ENCODE measurements at places on chromosomes 7 and 10. TPM values are rescaled to one million over a fixed set of nuclear protein-coding genes. Genes with fewer than 3 reads are reported as not detected.

The BUD31 gene
- 389 TPM for polyA plus RNA-seq

The MYH16 gene
- not detected for polyA plus RNA-seq

The CAV1 gene
- 2.1 TPM for polyA plus RNA-seq

The PILRB gene
- polyA plus RNA-seq, result 1.9 TPM

The ZNF365 gene
- polyA plus RNA-seq, result 21.0 TPM

The PURB gene
- polyA plus RNA-seq, result 6.3 TPM

The BLNK gene
- 0.70 TPM for polyA plus RNA-seq

The ZNF438 gene
- 2.8 TPM for polyA plus RNA-seq

The OR6V1 gene
- 1.2 TPM for polyA plus RNA-seq

The TMEM213 gene
- polyA plus RNA-seq, result not detected

The COL26A1 gene
- polyA plus RNA-seq, result 1.7 TPM

The GIMAP8 gene
- not detected for polyA plus RNA-seq

The PPP1R17 gene
- polyA plus RNA-seq, result 814 TPM

The DNAJC12 gene
- polyA plus RNA-seq, result 151 TPM

The CAMK2B gene
- 164 TPM for polyA plus RNA-seq

The MBLAC1 gene
- polyA plus RNA-seq, result not detected

The RNF148 gene
- 0.70 TPM for polyA plus RNA-seq

The AGR3 gene
- polyA plus RNA-seq, result 7.4 TPM

The CTAGE4 gene
- polyA plus RNA-seq, result not detected

The DLX5 gene
- polyA plus RNA-seq, result not detected

The CFAP43 gene
- 1.8 TPM for polyA plus RNA-seq

The C7orf57 gene
- 0.41 TPM for polyA plus RNA-seq

The TMEM139 gene
- polyA plus RNA-seq, result 2.9 TPM

The ZNF679 gene
- polyA plus RNA-seq, result not detected

The TRIM50 gene
- not detected for polyA plus RNA-seq

The REEP3 gene
- 8.3 TPM for polyA plus RNA-seq

The IQCE gene
- polyA plus RNA-seq, result 1.1 TPM

The KDM7A gene
- 5.2 TPM for polyA plus RNA-seq

The RAB19 gene
- not detected for polyA plus RNA-seq

The GRM3 gene
- polyA plus RNA-seq, result 25.7 TPM

The WDFY4 gene
- not detected for polyA plus RNA-seq

The VAX1 gene
- not detected for polyA plus RNA-seq

The CYP3A4 gene
- not detected for polyA plus RNA-seq

The RARRES2 gene
- 1.3 TPM for polyA plus RNA-seq

The PKD2L1 gene
- polyA plus RNA-seq, result not detected

The UNCX gene
- polyA plus RNA-seq, result not detected

The MBL2 gene
- not detected for polyA plus RNA-seq

The NPFFR1 gene
- 0.13 TPM for polyA plus RNA-seq

The SUGCT gene
- polyA plus RNA-seq, result 1.4 TPM

The TM9SF3 gene
- 66.1 TPM for polyA plus RNA-seq

The ZP3 gene
- polyA plus RNA-seq, result not detected

The TDRD1 gene
- polyA plus RNA-seq, result 3.0 TPM

The ASNS gene
- 114 TPM for polyA plus RNA-seq
